ENCODE measurements at places on chromosomes 2 and 18.

GRCh38 chr2:240351826-240352426 lies 83.5 kb upstream of the GPC1 start:
- no peak overlapping the region for H3K4me3 ChIP-seq
- no peaks in the 10 kb centered on the region for H3K36me3 ChIP-seq
- H3K4me1 ChIP-seq: no peaks in the 10 kb centered on the region
- DNase-seq: no peak
- no peak overlapping the region for H3K27ac ChIP-seq
- H3K27me3 ChIP-seq: peaks cover 29% of the 10 kb centered on the region

DNA sequence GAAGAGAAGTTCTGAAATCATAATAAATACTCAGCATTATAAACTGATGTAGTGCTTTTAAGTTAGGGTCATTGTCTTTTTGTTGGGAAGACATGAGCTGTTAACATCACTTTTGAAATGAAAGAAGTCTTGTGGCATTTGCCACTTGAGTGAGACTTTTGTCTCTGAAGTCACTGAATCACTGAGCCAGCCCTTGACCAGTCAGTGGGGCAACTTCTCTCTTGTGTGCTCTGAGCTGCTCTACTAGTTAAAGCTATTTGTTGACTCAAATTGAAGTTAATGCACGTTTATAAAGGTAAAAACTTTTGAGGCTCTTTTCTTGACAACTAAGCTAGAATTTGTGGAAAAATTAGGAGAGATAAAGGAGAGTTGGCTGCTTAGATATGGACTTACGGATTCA lies 6.7 kb downstream of the WDR43 start:
- no peaks in the 10 kb centered on the region for H3K27me3 ChIP-seq
- no peak for DNase-seq
- peaks cover 36% of the 10 kb centered on the region for H3K36me3 ChIP-seq
- H3K4me3 ChIP-seq: no peak overlapping the region

- H3K4me3 ChIP-seq: no peak overlapping the region
- peak overlapping the region; percentile 60 for H3K27ac ChIP-seq
- H3K27me3 ChIP-seq: peaks cover 52% of the 10 kb centered on the region
- no peak for DNase-seq
- H3K36me3 ChIP-seq: no peaks in the 10 kb centered on the region
- H3K4me1 ChIP-seq: peaks cover 4% of the 10 kb centered on the region
Observed at GRCh38 chr2:233816771-233817170, 37.6 kb downstream of the HJURP start.

GRCh38 chr2:28516950-28517349 lies 21.1 kb downstream of the PLB1 start:
- no peak overlapping the region for H3K4me3 ChIP-seq
- peaks cover 64% of the 10 kb centered on the region for H3K27me3 ChIP-seq
- no peak for DNase-seq
- no peaks in the 10 kb centered on the region for H3K4me1 ChIP-seq

DNA sequence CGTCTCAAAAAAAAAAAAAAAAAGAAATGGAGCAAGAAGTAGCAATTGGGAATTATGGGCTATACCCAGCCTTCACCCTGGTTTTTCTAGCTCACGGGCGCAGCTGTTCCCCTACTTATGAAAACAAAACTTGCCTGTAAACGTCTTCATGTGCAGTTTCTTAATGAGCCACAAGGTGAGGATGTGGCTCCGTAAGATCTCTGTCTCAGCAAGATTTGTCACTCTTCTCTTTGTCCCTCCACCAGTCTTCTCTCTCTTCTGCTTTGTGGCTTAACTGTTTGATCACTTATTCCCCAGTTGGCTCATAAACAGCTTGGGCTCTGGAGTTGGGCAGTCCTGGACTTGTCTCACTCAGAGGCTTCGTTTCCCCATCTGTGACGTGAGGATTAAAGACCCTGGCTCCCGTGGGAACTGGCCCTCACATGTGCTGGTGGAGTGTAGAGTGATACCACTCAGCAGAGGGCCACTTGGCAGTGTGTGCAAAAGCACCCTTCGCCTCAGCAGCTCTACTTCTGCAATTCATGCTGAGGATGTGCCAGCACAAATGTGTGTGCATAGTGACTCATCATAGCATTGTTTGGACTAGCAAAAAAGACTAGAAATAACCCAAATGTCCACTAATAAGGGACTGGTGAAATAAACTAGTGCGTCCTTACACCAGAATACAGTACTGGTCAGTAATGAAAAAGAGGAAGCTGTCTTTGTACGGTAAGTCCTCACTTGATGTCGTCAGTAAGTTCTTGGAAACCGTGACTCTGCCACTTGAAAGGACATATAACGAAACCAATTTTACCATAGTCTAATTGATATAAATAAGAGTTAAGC lies 8.7 kb downstream of the CEP68 start:
- peaks cover 22% of the 10 kb centered on the region for H3K4me1 ChIP-seq
- peaks cover 23% of the 10 kb centered on the region for H3K36me3 ChIP-seq
- DNase-seq: peak; percentile 51
- H3K27ac ChIP-seq: no peak overlapping the region

DNA sequence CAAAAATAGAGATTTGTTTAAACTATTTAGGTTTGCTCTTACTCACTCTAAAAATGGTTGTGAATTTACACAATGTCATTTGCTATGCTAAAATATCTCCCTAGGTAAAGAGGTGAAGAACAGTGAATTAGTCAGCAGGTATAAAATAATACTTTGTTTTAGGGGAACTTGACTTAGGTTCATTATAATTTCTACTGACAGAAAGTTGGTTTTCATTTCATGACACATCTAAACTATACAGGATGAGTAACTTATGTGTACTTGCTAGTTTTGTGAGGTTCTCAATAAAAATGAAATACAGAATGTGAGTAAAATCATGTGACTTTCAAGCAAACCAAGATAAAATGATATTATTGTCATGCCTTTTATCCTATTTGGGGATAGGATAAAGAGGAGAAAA lies 66.0 kb downstream of the DIS3L2 start:
- peaks cover 18% of the 10 kb centered on the region for H3K36me3 ChIP-seq
- H3K4me3 ChIP-seq: no peak overlapping the region
- H3K27ac ChIP-seq: peak overlapping the region; percentile 61
- no peak for DNase-seq
- no peaks in the 10 kb centered on the region for H3K27me3 ChIP-seq

DNA sequence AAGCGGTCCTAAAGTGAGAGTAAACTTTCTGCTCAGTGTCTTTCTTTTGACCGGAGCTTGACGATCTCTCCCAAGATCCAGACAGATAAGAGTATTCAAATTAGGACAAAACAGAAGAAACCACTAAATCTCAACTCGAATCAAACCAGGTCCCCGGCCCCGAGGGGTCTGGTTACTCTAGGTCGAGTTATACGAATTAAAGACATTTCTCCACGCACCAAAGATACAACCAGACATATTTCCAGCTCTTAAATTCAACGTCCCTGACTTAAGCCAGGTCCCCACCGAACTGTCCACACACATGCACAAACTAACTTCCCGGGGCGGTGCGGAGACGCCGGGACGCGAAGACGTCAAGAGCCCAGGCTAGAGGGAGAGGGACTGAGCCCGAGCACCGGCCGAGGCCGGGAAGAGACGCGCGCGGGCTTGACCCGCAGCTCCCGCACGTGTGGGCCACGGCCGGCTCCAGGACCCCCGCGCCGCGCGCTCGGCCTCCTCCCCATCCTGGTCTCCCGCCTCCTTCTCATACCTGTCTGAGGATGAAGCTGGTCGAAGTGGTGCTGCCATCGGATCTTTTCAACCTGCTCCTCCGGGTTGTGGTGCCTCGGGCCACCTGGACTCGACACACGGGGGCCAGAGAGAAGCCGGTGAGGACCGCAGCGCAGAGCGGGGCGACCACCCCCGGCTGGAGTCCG lies 896 bp downstream of the CACNB4 start:
- DNase-seq: no peak
- H3K4me3 ChIP-seq: peak overlapping the region; percentile 84
- H3K27ac ChIP-seq: peak overlapping the region; percentile 31
- peaks cover 15% of the 10 kb centered on the region for H3K4me1 ChIP-seq
- peaks cover 45% of the 10 kb centered on the region for H3K27me3 ChIP-seq
- H3K36me3 ChIP-seq: peaks cover 2% of the 10 kb centered on the region

- DNase-seq: peak; percentile 77
- H3K4me3 ChIP-seq: peak overlapping the region; percentile 82
- H3K27ac ChIP-seq: peak overlapping the region; percentile 75
Observed at GRCh38 chr2:45643543-45644542, 7.6 kb upstream of the PRKCE start.

- H3K27ac ChIP-seq: no peak overlapping the region
- no peaks in the 10 kb centered on the region for H3K27me3 ChIP-seq
- peaks cover 33% of the 10 kb centered on the region for H3K4me1 ChIP-seq
- no peak overlapping the region for H3K4me3 ChIP-seq
- DNase-seq: no peak
- no peaks in the 10 kb centered on the region for H3K36me3 ChIP-seq
Observed at GRCh38 chr2:168186452-168186851, 60.9 kb downstream of the STK39 start.

DNA sequence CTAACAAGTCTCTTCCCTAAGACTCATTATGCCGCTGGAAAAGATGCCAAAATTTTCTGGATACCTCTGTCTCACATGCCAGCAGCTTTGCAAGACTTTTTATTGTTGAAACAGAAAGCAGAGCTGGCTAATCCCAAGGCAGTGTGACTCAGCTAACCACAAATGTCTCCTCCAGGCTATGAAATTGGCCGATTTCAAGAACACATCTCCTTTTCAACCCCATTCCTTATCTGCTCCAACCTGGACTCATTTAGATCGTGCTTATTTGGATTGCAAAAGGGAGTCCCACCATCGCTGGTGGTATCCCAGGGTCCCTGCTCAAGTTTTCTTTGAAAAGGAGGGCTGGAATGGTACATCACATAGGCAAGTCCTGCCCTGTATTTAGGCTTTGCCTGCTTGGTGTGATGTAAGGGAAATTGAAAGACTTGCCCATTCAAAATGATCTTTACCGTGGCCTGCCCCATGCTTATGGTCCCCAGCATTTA lies 26.3 kb downstream of the DHRS9 start:
- peaks cover 15% of the 10 kb centered on the region for H3K4me1 ChIP-seq
- no peaks in the 10 kb centered on the region for H3K36me3 ChIP-seq
- no peak overlapping the region for H3K27ac ChIP-seq
- H3K27me3 ChIP-seq: peaks cover 12% of the 10 kb centered on the region

DNA sequence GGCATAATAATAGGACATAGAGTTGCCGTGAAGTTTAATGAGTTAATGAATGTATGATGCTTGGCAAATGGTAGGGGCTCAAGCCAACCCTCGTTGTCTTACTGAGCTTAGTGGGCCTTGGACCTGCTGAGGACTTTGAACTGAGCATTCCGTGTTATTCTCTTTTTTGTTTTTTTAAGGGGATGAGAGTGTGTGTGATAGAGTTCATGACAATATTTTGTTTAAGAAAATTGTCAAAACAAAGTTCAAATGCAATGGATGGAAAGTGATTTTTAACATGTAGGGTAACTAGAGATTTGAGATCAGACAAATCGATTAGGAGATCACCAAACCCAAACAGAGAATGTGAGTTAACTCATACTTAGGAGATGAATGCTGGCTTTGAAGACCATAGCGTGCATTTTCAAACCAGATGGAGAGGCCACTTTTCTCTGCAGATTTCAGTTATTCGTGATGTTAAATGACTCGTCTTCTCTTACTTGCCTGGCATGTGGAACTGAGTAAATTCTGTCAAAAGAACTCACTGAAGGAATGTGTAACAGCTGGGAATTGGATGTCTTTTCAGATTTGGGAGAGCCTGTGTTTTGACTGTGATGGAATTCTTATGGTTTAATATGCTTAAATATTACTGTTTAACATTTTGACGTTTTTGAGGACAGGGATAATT lies 88.7 kb downstream of the NEDD4L start:
- H3K27ac ChIP-seq: no peak overlapping the region
- no peaks in the 10 kb centered on the region for H3K36me3 ChIP-seq
- no peak for DNase-seq
- H3K4me1 ChIP-seq: peaks cover 7% of the 10 kb centered on the region
- no peak overlapping the region for H3K4me3 ChIP-seq

GRCh38 chr2:126221506-126221905 lies 434.5 kb upstream of the GYPC start:
- no peaks in the 10 kb centered on the region for H3K36me3 ChIP-seq
- H3K27me3 ChIP-seq: peaks cover 6% of the 10 kb centered on the region
- DNase-seq: no peak
- H3K27ac ChIP-seq: no peak overlapping the region

DNA sequence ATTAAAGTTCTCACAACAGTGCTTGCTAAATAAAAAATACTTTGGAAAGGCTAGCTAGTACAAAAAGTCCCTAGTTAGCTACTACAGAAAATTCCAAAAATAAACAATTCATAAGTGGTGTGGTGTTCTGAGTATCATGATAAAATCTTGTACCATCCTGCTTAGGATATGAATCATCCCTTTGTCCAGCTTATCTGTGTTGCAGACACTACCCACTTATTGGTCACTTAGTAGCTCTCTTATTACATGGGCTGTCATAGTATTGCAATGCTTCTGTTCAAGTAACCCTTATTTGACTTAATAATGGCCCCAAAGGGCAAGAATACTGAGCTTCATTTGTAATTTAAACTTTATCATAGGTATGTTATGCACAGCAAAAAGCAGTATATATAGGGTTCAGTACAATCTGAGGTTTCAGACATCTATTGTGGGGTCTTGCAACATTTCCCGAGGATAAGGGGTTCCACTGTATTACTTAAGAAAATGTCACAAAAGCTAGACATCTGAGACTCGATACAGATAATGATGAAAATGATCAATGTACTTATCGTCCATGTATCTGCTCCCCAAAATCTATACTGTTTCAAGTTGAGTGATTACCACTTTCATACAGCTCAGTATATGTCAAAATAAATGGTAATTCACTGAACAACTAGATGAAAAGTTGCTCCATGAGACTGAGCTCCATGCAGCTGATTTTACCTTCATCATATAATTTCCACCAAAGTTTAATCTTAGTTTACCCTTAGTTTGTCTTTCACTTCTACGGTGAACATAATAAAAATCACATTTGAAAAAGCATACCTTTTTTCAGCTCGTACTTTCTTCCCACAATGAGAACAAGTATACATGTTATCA lies 93.8 kb downstream of the C2orf74 start:
- no peak for DNase-seq
- H3K4me3 ChIP-seq: no peak overlapping the region
- H3K36me3 ChIP-seq: peaks cover 64% of the 10 kb centered on the region

GRCh38 chr2:55781542-55781941 lies 87.9 kb upstream of the PNPT1 start:
- peaks cover 10% of the 10 kb centered on the region for H3K27me3 ChIP-seq
- H3K36me3 ChIP-seq: no peaks in the 10 kb centered on the region
- H3K4me3 ChIP-seq: no peak overlapping the region
- H3K27ac ChIP-seq: no peak overlapping the region
- DNase-seq: no peak

DNA sequence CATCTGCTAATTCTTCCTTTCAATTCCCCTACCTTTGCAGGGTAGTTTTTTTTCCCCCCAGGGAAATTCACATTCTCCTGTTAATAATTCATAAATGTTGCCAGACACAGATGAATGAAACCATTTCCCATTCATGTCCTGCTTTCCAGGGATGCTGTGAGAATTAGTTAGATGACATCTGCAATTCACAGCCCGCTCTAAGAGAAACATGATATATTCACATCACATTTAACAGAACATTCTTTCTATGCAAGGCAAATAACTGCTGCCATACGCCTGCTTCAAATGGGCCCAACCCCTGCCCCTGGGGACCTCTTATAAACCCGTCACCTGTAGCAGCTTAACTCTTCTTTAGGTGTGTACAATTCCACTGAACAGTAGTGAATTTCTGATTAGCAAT lies 110.6 kb upstream of the CTAGE1 start:
- no peaks in the 10 kb centered on the region for H3K36me3 ChIP-seq
- H3K27ac ChIP-seq: no peak overlapping the region
- peaks cover 11% of the 10 kb centered on the region for H3K27me3 ChIP-seq
- H3K4me3 ChIP-seq: no peak overlapping the region
- H3K4me1 ChIP-seq: no peaks in the 10 kb centered on the region

- peak overlapping the region; percentile 49 for H3K27ac ChIP-seq
- H3K4me3 ChIP-seq: no peak overlapping the region
- no peaks in the 10 kb centered on the region for H3K27me3 ChIP-seq
- peaks cover 20% of the 10 kb centered on the region for H3K4me1 ChIP-seq
Observed at GRCh38 chr2:236571145-236571544, 1.5 kb downstream of the ACKR3 start.

All from effector memory CD8-positive, alpha-beta T cell (primary cell).